ENCODE measurements at places on chromosomes 12 and 14.

DNA sequence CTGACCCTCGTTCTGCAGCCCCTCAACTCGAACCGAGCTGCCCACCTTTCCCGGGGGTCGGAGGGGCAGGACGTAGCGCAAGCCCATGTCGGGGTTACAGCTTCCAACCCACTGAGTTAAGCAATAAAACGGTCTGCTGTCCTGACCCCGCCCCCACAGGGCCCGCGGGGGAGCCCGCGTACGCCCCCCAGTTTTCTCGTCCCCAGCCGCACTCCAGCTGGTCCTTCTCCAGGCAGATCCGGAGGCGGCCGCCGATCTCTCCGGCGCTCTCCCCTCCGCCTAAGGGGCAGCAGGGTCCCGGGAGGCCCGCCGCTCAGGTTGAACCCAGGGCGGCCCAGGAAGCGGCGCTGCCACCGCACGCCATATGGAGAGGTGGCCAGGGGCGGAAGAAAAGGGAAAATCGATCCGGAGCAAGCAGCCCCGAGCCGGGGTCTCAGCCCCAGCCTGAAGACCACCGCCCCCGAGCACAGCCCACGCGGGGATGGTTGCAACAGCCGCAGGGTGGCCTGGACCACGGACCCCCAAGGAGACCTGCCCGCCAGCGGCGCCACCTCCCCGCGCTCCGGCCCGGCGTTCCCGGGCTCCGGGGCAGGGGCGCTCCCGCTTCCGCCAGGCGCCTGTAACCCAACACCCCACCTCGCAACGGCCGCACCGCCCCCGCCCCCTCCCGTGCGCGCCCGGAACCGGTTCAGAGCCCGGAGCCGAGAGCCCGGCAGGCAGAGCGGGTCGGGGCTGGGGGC, 760 bp downstream of the ACTN1 start:
- DNase-seq: peak; percentile 78

DNA sequence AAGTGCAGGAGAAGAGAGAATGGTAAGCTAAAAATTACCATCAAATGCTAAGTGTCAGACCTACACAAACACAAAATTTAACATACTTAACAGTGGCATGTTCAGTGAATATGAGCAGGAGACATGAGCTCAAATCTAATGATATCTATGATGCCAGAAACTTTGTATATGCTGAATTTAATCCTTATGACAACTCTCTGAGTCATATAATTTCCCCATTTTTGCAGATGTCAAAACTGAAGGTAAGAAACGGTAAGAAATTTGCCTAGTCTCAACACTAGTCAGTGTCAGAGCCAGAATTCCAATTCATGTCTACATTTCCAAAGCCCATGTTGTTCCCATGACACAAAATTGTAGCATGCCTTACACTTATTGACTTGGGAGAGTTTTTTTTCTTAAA, 375.8 kb downstream of the APAF1 start:
- no peak for DNase-seq

DNA sequence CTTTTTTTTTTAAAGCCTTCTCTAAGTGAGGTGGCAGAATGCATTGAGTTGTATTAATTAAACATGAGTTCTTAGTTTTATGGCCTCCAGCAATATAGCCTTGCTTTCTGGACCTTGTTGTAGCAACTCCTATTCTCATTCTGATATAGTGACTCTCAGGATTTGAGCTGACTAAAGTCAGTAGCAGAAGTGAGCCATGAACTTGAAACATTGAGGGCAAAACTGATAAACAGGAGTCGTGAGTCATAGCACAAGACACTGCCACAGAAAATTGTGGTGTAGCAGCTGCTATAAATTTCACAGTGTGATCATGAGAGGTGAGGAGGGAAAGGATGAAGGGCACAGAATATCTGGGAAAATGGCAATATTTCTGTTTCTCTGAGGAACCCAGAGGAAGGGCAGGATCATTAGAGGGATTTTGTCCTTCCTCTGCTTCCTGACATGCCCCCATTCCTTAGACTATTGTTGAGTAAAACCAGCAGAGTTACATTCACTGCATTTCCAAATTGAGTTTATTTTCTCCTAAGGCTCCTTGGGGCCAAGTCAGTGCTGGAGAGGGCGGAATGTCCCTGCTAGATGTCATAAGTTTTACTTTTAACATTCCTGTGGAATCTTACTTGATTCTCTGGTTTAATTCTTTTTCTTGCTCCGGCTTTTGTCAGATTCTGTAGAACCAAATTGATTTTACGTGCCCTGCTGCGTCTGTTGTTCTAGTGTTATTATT, 7.5 kb downstream of the KLRG1 start:
- DNase-seq: no peak

DNA sequence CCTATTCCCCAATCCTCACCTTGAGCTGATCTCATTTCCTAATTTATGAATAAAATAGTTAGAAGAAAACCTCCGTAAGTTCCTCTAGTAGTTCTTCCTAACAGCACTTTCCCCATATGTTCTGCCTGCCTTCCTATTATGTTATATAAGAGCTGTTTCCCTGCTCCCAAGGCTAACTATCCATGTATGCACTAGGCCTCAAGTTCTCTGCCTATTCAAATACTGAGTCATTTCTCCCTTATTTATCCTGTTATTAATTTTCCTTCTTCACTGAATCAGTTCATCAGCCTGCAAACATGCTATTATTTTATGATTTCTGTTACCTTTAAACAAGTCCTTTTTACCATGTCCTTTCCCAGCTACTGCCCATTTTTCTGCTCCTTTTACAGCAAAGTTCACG, 164.1 kb downstream of the EPS8 start:
- DNase-seq: no peak

- no peak for DNase-seq
These were observed 10.4 kb upstream of the CIPC start for GRCh38 chr14:77087631-77088030.

DNA sequence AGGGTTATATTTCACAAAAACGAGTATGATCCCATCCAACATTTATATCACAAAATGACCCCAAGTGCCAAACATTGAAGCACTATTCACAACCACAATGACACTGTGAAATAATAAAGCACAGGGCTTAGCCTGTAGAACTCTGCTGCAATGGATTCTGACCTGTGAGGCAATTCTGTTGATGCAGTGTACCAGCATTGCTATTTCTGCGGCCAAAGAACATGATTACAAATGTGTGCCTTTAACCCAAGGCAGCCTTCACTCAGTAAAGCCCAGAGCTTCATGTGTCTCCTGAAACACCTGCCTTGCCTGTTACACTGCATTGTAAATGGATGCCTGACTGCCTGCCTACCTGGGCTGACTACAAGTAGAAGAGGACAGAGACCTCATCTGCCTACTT, 158.0 kb downstream of the PPM1H start:
- DNase-seq: no peak

DNA sequence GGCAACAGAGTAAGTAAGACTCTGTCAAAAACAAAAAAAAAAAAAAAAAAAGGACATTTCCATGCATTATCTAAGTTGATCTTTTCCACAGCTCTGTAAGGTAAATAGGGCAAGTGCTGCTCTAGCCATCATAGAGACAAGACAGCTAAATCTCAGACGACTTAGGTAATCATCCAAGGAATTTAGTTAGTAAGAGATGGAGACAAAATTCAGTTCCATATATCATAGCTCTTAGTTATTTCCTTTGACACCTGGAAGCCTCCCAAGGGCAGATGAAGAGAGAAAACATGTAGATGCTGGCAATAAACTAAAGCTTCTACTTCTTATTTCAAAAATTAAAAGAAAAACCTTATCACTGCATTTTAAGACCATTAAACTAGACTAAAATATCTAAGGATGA, 48.7 kb downstream of the ST8SIA1 start:
- DNase-seq: no peak

DNA sequence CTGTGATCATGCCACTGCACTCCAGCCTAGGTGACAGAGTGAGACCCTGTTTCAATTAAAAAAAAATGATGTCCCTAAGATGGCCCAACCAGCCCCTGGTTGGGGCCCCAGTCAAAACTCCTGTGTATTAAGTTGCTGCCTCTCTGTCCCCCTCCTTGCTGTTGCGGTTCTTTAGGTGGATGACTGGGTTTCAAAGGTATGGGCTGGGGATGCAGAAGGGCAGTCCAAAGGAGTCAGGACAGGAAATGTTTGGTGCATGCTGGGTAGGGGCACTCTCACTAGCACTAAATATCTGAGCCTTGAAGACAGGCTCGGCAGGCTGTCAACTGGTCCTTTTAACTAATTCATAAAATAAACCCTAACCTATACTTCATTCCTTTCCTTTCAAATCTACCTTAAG, 12.0 kb upstream of the PIP4K2C start:
- no peak for DNase-seq

- DNase-seq: no peak
These were observed 1.2 kb upstream of the SMIM41 start for GRCh38 chr12:52078276-52078675.

GRCh38 chr12:69275471-69275891, 36.1 kb downstream of the CPSF6 start:
- no peak for DNase-seq

- DNase-seq: no peak
These were observed 33.8 kb downstream of the GIT2 start for GRCh38 chr12:109962398-109962797.

DNA sequence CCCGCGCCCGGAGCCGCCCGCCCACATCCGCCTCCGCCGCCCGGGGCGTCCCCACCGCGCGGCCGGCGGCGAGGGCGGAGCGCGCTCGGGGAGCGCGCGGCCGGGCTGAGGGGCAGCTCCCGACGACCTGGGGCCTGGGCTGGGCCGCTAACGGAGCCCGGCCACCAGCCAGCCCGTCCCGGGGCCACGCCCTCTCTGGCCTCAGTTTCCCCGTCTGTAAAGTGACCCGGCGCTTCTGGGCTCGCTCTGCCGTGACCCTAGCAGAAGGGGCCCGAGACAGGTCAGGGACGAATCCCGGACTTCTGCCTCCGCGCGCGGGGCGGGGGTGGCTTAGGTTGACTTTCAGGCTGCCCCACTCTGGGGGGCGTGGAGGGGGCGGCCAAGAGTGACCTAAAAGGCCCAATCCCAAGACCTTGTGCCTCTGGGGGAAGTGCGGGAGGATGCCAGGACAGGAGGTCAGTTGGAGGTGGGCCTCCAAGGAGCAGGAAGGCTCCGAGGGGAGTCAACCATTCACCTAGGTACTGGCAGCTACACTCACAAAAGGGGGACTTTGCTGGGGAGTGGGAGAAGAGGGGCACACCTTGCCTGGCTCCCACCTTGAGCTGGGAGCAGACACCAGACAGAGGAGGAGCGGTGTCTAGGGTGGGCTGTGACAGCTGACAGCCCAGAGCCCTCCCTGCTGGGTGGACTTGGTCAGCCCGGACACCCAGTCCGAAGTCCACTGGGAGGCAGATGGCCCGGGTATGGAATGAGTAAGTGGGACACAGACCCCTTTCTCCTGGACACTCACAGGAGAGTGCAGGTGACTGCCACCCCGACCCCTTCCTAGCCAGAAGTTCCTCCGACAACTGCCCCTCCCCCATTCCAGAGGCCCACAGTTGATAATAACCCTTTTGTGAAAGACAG, 486 bp upstream of the AKT1 start:
- peak; percentile 80 for DNase-seq

GRCh38 chr12:71415336-71416231, 24.0 kb upstream of the LGR5 start:
- DNase-seq: no peak

GRCh38 chr14:104339829-104340228, 201.4 kb downstream of the KIF26A start:
- no peak for DNase-seq

DNA sequence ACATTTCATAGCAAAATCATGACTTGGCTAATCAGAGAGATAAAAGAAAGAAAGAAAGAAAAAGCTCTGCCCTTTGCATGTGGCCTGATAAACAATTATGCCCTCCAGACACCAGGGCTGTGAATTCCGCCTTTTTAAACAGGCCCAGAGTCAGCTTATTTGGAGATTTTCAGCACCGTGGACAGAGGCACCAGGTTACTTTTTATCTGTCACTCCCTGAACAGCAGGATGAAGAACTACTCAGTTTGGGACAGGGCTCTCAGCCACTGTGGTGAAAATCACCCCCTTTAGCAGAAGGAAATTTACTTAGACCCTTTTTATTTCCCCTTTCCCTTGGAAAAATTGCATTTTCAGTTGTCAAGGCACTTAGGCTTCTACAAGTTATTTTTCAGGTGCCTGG, 359.9 kb downstream of the NRXN3 start:
- no peak for DNase-seq

- DNase-seq: no peak
These were observed 833.1 kb upstream of the SEL1L start for GRCh38 chr14:82366803-82367202.

DNA sequence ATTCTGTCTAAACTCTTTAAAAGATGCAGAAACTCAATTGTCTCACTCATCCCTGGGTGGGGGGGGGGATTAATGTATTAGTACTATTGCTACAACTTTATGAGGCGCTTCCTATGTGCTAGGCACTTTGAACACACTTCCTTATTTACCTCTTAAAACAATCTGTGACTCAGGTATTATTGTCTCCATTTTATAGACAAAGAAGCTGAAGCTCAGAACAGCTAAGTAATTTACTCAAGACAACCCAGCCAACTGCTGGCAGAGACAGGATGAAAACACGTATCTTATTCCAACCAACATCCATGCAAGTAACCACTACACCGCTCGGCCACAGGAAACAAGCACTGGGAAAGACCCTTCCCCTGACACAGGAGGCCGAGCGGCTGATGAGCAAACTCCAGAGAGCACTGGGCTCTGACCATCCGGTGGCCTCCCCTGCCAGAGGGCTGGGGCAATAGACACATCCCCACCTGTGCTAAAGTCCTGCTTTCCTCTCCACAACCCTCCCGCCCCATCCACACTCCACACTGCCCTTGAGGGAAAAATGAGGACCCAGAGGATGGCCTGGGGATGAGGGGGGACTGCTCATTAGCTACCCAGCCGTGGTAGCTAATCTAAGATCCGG, 244.2 kb downstream of the DPF3 start:
- DNase-seq: no peak

GRCh38 chr12:129564768-129565167, 339.1 kb downstream of the TMEM132D start:
- DNase-seq: no peak

GRCh38 chr12:51357374-51358047, 11.0 kb upstream of the CELA1 start:
- DNase-seq: no peak

DNA sequence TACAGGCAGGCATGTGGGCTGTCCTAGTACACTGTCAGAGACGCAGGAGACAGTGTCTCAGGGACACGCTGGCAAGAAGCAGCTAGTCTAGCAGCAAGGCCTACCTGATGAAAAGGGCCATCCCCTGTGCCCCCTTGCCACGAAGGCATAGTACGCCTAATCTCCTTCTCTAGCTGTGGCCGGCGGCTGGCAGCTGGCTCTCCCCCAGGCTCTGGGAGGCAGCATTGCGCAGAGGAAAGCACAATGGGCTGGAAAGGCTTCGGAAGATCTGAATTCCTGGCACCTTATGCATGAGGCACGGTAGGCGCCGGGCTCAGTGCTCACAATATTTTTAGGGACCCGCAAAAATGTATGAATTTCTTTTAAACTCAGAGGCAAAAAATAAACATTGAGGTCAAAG, 16.0 kb upstream of the PLEKHH1 start:
- no peak for DNase-seq

- no peak for DNase-seq
These were observed 5.2 kb downstream of the TRAFD1 start for GRCh38 chr12:112130441-112130998.
